ENCODE measurements at places on chromosomes 7 and 10.
A peak's percentile ranks its signal among the peaks of the same experiment; 100 is the strongest.

DNA sequence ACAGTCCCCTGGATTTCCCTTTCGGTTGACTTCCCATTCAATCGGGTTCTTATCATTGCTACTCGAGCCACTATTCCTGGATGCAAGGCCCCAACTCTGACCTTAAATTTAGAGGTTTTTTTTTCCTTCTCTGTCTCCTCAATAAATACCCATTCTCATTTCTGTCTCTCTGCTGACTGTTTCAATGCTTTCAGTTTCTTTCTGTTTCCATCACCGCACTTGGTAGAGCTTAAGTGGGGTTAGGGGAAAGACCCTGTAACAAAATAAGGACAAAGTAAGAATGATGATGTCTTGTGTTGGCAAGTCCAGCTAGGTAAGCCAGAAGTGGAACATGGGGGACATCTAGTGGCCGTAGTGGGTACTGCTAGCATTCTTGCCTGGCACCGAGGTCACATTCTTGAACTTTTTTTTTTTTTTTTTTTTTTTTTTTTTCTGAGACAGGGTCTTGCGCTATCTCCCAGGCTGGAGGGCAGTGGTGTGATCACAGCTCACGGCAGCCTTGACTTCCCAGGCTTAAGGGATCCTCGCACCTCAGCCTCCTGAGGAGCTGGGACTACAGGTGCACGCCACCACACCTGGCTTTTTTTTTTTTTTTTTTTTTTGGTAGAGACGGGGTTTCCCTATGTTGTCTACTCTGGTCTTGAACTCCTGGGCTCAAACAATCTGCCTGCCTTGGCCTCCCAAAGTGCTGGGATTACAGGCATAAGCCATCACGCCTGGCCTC lies 40.3 kb downstream of the ZC3HC1 start:
- peak; percentile 87 for DNase-seq

DNA sequence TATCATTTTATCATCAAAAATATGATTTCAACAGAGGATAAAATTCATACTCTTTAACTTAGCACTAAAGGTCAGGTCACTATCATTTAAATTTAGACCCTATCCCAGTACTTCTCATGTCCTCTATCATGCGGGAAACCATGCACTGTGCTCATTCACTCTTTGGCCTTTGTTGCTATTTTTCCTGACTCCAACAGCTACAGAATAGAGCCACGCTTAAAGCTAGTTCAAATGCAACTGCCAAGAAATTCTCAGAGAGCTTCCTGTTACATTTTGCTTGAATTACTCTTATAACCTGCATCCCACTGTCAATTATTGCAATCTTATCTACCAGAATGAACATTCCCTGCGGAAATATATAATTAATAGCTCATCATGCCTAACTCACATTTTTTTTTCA lies 58.3 kb downstream of the SEMA3A start:
- no peak for DNase-seq

GRCh38 chr10:70163448-70163847 lies 6.9 kb downstream of the SAR1A start:
- DNase-seq = no peak

GRCh38 chr10:132192991-132193665 lies 6.4 kb downstream of the DPYSL4 start:
- no peak for DNase-seq

DNA sequence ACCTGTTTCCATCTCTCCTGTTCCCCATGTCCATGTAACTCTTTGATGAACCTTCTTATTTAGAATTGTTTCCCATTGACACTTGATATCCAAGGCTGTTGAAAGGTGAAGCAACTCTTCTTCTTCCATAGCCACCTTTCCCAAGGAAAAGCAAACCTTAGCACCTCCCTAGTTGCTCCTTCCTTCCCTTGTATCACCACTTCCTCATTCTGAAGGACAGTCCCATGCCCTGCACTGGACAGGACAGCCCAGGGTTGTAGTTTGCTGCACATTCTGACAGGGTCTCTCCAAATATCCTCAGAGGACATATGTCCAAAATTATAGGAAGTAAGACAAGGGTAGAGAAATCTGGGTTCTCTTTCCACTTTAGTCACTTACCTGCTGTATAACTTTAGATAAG lies 6.2 kb downstream of the CUZD1 start:
- no peak for DNase-seq

DNA sequence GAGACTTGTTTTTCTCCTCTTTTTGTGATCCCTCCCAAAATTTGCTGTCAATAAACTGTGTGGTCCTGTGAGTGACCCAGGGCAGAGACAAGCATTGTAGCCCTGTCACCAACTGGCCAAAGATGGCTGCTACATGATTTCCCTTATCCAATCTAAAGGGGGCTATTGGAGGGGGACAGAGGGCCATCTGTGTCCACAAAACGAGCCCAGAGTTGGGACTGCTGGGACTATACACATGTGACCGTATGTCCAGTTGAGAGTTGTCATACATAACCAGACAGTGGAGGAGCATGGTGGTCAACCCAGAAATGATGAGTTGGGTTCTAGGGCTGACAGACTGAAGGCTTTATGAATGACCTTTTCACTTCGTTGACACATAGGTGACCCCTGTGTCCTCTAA lies 55.3 kb upstream of the SDK1 start:
- DNase-seq = no peak

- no peak for DNase-seq
These were observed 26.5 kb upstream of the WNT16 start for GRCh38 chr7:121302214-121302745.

DNA sequence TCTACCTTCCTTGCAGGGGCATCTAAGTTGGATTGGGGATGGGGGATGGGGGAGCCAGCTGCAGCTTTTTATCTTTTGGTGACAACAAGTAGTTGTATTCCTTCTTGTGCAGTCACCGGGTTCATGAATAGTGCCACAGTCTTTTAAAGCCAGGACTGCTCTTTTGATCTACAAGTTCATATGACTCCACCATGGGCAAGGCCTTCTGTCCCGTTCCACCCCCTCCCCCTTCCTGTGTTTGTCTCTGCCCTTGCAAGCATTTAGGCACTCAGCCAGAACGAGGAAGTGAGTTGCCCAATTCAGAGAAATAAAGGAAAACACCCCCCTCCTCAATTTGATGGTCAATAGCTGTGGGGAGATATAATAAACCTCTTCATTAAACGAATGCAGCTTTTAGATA lies 44.8 kb upstream of the EGR2 start:
- DNase-seq = no peak

DNA sequence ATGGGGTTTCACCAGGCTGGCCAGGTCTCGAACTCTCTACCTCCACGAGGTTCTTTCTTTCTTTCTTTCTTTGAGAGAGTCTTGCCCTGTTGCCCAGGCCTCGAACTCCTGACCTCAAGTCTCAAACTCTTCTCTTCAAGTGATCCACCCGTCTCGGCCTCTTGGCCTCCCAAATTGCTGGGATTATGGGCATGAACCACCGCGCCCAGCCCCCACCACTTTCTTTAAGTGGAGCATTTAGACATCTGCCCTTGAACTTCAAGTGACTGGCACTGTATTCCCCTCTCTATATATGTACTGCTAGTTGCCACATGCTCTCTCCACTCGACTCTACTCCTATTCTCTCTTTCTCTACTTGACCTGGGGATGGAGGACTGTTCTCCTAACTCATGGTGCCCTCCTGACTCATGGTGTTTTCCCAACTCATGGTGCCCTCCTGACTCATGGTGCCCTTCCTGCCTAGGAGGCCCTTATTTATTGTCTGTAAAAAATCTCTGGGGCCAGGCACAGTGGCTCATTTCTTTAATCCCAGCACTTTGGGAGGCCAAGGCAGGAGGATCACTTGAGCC lies 19.3 kb upstream of the ACHE start:
- DNase-seq = no peak

GRCh38 chr10:130470973-130471372 lies 334.8 kb downstream of the GLRX3 start:
- no peak for DNase-seq

GRCh38 chr7:108372618-108373017 lies 83.6 kb downstream of the NRCAM start:
- no peak for DNase-seq

GRCh38 chr7:66974986-66975590 lies 20.3 kb downstream of the SBDS start:
- peak; percentile 35 for DNase-seq

- DNase-seq = no peak
These were observed 190.9 kb upstream of the PPP1R3A start for GRCh38 chr7:114109721-114110120.

GRCh38 chr7:45974540-45975360 lies 53.7 kb upstream of the IGFBP3 start:
- DNase-seq = no peak

GRCh38 chr7:27866828-27867672 lies 127.1 kb downstream of the TAX1BP1 start:
- DNase-seq = no peak

GRCh38 chr10:70652761-70653657 lies 19.3 kb upstream of the ADAMTS14 start:
- no peak for DNase-seq

GRCh38 chr7:33904681-33905388 lies 504 bp upstream of the BMPER start:
- peak; percentile 23 for DNase-seq

DNA sequence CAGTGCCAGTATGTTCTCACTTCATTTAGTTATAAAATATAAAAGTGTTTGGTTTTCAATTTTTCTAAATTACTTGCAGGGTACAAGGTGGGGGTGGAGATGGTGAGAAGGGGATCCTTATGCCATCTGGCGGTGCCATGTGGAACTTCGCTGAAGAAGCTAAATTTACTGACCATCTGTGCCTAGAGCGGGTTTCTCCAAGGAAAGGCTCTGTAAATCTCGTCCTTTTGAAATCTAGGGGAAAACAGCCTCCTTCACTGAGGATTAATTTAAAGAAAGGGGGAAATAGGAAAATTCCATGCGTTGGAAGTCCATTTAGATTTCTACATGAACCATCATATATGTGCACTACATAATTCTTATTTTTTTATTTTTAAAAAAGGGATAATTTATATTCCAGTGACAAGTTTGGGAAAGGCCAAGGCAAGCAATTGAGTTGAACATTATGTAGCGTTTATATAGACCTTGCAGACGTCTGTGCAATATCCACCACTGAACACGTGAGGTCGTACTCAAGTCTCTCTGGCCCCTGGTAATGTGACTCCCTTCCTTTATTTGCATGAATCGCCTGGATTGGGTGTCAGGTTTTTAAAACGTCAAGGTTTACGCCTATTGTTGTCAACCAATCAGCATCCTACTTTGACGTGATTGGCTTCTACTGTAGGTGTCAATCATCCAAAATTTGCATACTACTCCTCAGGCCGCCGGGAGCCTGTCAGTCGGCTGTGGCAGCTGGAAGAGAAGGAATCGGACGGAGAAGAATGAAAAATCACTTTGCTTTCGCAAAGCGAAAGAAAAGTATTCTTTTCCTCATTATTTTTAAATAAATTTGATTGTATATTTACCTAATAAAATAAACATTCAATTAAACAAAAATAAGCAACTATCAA lies 297.1 kb upstream of the NFE2L3 start:
- DNase-seq = peak; percentile 89

GRCh38 chr7:135976312-135977006 lies 700 bp downstream of the MTPN start:
- peak; percentile 38 for DNase-seq

DNA sequence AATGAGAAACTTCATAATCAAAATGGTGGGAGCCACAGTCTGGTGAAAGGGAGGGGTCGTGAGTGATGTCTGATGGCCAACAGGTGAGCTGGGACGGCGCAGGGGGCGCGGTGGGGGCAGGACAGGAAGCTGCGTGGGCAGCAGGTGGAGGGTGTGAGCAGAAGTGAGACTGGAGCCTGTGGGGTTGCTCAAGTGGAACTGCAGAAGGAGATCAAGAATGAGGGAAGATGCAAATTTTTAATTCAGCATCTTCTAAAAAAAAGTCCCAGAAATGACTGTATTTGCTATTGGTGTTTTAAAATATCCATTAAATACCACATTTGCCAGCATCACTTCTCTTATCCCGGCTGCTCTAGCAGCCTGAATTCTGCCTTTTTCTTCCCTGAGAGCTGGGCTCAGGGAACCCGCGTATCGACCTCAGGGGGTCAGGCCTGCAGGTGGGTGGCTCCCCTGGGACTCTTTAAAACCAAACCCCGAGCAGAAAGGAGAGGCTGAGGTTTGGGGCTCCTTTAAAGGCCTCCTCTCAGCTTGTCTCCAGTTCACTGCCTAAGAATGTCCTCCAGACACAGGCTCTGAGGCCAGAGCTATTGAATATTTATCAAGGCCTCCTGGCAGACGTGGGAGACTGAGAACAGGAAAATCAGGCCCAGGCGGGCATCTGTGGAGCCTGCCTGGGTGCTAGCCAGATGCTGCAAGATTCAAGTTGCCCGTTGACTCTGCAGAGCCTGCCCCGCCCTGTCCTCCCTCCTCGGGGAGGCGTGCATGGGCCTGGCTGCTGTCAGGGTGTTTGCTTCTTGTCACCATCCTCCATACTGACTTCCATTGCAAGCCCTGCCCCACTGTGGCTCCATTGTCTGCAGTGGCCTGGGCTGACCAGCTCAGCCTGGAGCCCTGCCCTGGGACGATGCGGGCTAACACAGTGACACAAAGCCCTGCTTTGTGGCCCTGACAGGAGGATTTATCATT lies 53.9 kb downstream of the SYPL1 start:
- DNase-seq = peak; percentile 27

DNA sequence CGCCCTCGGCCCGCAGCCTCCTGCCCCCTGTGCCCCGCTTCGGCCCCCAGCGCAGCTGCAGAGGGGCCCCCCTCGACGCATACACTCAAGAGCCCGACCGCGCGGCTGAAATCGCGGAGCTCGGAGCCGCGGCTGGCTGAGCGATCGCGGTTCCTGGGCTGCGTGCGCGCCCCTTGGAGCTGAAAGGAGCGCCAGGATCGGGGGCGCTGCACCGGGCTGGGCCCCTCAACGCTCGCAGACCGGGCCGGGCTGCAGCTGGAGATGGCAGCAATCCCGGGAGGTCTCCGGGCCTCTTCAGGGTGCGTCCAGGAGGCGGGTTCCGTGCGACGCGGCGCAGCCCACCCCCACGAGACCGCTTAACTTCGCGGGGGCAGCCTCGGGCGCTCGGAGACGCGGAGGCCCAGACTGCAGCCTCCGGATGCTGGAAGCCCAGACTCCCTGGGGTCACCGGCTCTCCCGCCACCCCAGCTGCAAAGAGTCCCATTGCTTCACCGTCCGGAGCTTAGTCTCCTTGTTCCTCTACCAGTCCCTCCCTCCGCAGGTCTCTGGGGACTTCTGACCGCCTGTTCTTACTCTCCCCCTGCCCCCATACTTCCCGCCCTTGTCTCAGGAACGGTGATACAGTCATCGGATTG lies 73.0 kb upstream of the LRRC4 start:
- DNase-seq = peak; percentile 29

GRCh38 chr7:98254951-98255610 lies 3.0 kb upstream of the TECPR1 start:
- peak; percentile 62 for DNase-seq

- no peak for DNase-seq
These were observed 2.6 kb downstream of the PLEKHS1 start for GRCh38 chr10:113754125-113754524.

- DNase-seq = no peak
These were observed 1472.6 kb upstream of the CELF2 start for GRCh38 chr10:9545073-9545472.

- no peak for DNase-seq
These were observed 28.4 kb upstream of the ZNF273 start for GRCh38 chr7:64874562-64875250.

GRCh38 chr7:40851001-40851400 lies 716.2 kb downstream of the SUGCT start:
- no peak for DNase-seq
